Fibroblast of skin of right quadriceps (primary cell): ENCODE measurements at places on chromosomes 16 and 17.

- DNase-seq: no peak
Observed at GRCh38 chr17:50839591-50840310, 4.4 kb downstream of the WFIKKN2 start.

DNA sequence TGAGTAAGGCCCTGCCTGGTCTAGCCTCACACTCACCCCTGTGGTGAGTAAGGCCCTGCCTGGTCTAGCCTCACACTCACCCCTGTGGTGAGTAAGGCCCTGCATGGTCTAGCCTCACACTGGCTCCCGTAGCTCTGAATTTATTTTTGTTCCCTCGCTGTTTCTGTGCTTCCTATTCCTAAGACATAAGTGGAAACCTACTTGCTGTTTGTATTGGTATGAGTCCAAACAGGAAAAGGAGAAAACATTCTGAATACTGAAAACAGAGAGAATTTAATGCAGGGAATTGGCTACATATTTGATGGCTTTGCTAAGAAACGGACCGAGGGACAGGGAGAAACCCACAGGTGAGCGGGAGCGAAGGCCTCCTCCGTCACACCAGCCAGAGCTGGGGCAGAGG is 267.8 kb downstream of the FOXL1 start:
- no peak for DNase-seq

DNA sequence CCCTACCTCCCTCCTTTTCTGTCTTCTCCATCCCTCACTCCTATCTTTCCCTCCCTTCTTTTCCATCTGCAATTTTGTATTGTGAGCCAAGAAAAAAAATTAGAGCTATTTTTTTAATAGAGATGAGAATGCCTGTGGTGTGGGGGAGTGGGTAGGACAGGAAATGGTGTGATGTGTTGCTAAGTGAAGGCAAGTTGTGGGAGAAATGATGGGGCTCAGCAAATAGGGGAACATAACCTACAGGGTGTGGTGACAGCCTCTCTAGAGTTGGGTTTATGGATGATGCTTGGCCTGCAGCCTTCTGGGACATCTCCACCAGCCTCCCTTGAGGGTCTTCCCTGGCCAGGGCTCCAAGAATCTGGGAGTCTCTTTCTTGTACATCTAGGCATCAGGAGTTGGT is 163.1 kb upstream of the CACNG3 start:
- no peak for DNase-seq

- DNase-seq: peak; percentile 44
Observed at GRCh38 chr17:41687828-41688640, 651 bp upstream of the EIF1 start.

GRCh38 chr16:50244140-50244503 is 22.2 kb upstream of the ADCY7 start:
- peak; percentile 46 for DNase-seq

- DNase-seq: no peak
Observed at GRCh38 chr17:78769196-78769773, 12.8 kb downstream of the CYTH1 start.

- no peak for DNase-seq
Observed at GRCh38 chr16:10390867-10391266, 5.0 kb downstream of the ATF7IP2 start.

- no peak for DNase-seq
Observed at GRCh38 chr17:50319306-50320004, 26.5 kb upstream of the XYLT2 start.

- no peak for DNase-seq
Observed at GRCh38 chr16:17270683-17271109, 200.1 kb downstream of the XYLT1 start.

GRCh38 chr17:30379303-30379902 is 676 bp downstream of the CPD start:
- DNase-seq: no peak

GRCh38 chr17:2067048-2067561 is 12.2 kb downstream of the HIC1 start:
- no peak for DNase-seq

DNA sequence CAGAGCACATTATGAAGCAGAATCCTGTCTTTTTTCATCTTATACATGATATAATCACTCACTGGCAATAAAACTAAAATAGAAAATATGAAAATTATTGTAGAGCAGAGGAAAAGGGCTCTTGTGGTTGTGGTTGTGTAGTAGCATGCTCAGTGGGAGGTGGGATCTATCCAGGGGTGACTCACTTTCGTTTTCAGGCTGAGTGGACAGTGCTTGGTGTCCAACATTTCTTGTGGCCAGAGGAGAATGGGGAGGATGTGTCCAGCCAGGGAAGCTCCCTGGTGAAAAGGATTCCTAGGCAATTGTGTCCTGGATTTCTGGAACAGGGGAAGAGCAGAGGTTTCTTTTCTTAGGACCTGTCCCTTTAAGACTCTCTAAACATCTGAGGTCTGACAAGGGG is 31.9 kb upstream of the CPHXL start:
- DNase-seq: peak; percentile 8

- DNase-seq: no peak
Observed at GRCh38 chr17:57588086-57588485, 157.0 kb downstream of the CCDC182 start.

- no peak for DNase-seq
Observed at GRCh38 chr16:57887711-57888110, 83.2 kb downstream of the CNGB1 start.
